Activated CD8-positive, alpha-beta T cell treated with anti-CD3 and anti-CD28 coated beads for 36 hours (primary cell): ENCODE measurements at places on chromosomes 5 and 9. TPM values are rescaled to one million over a fixed set of nuclear protein-coding genes. Genes with fewer than 3 reads are reported as not detected.

The ARID3C gene
- 0.29 TPM for total RNA-seq

The LRRTM2 gene
- not detected for total RNA-seq

DNA sequence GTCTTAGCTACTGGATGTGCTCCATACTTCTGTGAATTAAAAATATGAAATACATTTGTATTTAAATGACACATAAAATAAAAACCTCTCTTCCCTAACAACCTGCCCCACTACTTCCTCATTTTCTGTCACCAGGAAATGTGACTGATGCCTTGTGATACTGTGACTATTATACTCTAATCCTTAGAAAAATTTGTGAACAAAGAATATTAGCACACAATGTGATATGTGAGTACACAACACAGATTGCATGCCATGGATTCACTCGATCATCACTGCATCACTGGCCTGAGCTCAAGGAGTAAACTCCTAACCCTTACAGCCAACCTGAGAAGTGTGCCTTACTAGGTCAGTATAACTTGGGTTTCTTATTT lies 281.0 kb downstream of the EFNA5 start:
- DNase-seq = no peak
- H3K36me3 ChIP-seq = no peaks in the 10 kb centered on the region
- H3K4me1 ChIP-seq = peaks cover 26% of the 10 kb centered on the region
- H3K27me3 ChIP-seq = no peaks in the 10 kb centered on the region

The ANGPTL2 gene
- not detected for total RNA-seq

- H3K27ac ChIP-seq = no peak overlapping the region
- H3K4me1 ChIP-seq = no peaks in the 10 kb centered on the region
- no peaks in the 10 kb centered on the region for H3K36me3 ChIP-seq
- H3K27me3 ChIP-seq = no peaks in the 10 kb centered on the region
- H3K4me3 ChIP-seq = no peak overlapping the region
- no peak for DNase-seq
Observed at GRCh38 chr9:15977438-15977837, 424.6 kb downstream of the CCDC171 start.
